ENCODE measurements at places on chromosomes 5 and 9. TPM values are rescaled to one million over a fixed set of nuclear protein-coding genes. Genes with fewer than 3 reads are reported as not detected.

Gene OLFML2A
- total RNA-seq, result 4.4 TPM

Gene GARIN3
- total RNA-seq, result not detected

DNA sequence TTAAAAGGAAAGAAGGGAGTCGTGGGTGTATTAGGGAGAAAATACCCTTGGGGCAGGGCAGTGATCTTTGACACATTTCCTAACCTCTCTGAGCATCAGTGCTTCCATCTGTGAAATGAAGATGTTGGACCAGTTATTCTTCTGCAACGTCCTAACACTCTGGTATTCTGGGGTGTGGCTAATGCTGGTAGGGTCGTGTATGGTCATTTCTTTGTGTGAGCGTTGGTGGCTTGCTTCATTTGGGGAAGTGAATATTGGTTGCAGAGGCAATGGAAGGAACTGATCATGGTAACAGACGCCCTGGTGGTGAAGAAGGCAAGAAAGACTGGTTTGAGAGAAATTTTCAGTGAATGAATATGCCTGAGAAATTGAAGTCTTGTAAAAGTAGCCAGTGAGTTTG, 67.9 kb upstream of the TTC23L start:
- no peak overlapping the region for H3K27ac ChIP-seq
- H3K27me3 ChIP-seq, result no peaks in the 10 kb centered on the region
- H3K36me3 ChIP-seq, result no peaks in the 10 kb centered on the region
- H3K4me1 ChIP-seq, result no peaks in the 10 kb centered on the region

Gene TTC23L
- not detected for total RNA-seq

- DNase-seq, result no peak
- H3K4me1 ChIP-seq, result peaks cover 10% of the 10 kb centered on the region
- H3K4me3 ChIP-seq, result no peak overlapping the region
- H3K36me3 ChIP-seq, result no peaks in the 10 kb centered on the region
- no peak overlapping the region for H3K27ac ChIP-seq
These were observed 10.0 kb downstream of the HBEGF start for GRCh38 chr5:140336388-140336787.

GRCh38 chr9:123329329-123329955, 26.6 kb upstream of the CRB2 start:
- DNase-seq, result peak; percentile 38
- H3K4me3 ChIP-seq, result no peak overlapping the region
- peaks cover 23% of the 10 kb centered on the region for H3K4me1 ChIP-seq
- no peak overlapping the region for H3K27ac ChIP-seq

Gene IL31RA
- not detected for total RNA-seq

Gene NR4A3
- total RNA-seq, result 8.9 TPM

DNA sequence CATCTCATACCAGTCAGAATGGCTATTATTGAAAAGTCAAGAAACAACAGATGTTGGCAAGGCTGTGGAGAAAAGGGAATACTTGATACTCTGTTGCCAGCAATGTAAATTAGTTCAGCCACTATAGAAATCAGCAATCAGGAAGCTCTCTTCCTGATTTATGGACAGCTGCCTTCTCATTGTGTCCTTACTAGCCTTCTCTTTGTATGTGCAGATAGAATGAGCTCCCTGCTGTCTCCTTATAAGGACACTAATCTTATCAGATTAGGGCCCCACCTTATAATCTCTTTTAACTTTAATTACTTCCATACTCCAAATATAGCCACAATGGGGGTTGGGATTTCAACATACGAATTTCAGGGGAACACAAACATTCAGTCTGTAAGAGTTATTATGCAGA, 38.0 kb downstream of the KCNV2 start:
- no peak for DNase-seq
- H3K27me3 ChIP-seq, result no peaks in the 10 kb centered on the region
- H3K27ac ChIP-seq, result no peak overlapping the region
